ENCODE measurements at places on chromosomes 3 and 15. TPM values are rescaled to one million over a fixed set of nuclear protein-coding genes. Genes with fewer than 3 reads are reported as not detected.

ATP10A gene
- 73.1 TPM for total RNA-seq

INKA1 gene
- total RNA-seq, result 12.0 TPM

ABI3BP gene
- 16.8 TPM for total RNA-seq

MINAR1 gene
- total RNA-seq, result 1.3 TPM

CAMK2N2 gene
- total RNA-seq, result not detected

PTX3 gene
- 300 TPM for total RNA-seq

LRTM1 gene
- not detected for total RNA-seq

ACTC1 gene
- total RNA-seq, result 21.4 TPM

SLC12A1 gene
- not detected for total RNA-seq

TRH gene
- not detected for total RNA-seq

NMNAT3 gene
- total RNA-seq, result not detected

TMEM62 gene
- 5.9 TPM for total RNA-seq

- DNase-seq, result peak; percentile 89
These were observed 56.4 kb upstream of the ARRDC4 start for GRCh38 chr15:97903971-97904572.

GRCh38 chr15:70669966-70670658 is 93.2 kb downstream of the UACA start:
- DNase-seq, result no peak

- DNase-seq, result peak; percentile 68
These were observed 7.1 kb downstream of the CPN2 start for GRCh38 chr3:194344012-194344411.

DNA sequence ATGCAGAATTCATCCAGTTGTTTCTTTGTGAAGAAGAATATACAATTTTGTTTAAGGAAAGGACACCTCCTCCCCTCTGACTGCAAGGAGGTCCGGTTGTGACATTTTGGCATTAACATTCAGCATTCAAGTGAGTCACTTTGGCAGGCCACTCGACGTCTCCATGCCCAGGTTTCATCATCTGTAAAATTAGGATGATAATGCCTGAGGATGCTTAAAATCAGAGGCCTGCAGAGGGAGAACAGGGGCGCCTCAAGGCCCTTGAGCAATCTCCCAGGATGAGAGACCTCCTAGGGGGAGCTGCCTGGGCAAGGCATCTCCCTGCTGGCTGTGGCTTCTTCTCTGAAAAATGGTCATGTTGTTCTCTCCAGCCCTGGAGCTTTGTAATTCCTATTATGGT is 236.0 kb downstream of the CACNA2D3 start:
- DNase-seq, result peak; percentile 40

DNA sequence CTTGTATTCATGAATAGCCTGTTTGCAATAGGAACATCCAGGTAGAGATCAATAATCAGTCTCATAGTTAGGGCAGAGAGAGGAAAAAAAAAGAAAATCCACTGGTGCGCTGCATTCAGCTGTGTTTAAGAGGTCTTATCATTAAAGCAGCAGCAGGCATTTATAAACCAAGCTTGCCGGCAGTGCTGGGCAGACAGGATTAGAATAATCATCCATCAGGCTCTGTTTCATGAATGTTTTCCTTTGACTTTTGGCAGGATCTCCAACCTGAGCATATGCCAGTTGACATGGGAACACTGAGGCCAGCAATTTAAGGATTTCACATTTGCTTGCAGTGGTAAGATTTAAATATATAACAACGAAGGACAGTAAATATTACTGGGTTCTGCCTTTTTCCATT is 305.2 kb upstream of the SEMA6D start:
- DNase-seq, result no peak

GRCh38 chr3:188701485-188701969 is 470.2 kb upstream of the TPRG1 start:
- no peak for DNase-seq

DNA sequence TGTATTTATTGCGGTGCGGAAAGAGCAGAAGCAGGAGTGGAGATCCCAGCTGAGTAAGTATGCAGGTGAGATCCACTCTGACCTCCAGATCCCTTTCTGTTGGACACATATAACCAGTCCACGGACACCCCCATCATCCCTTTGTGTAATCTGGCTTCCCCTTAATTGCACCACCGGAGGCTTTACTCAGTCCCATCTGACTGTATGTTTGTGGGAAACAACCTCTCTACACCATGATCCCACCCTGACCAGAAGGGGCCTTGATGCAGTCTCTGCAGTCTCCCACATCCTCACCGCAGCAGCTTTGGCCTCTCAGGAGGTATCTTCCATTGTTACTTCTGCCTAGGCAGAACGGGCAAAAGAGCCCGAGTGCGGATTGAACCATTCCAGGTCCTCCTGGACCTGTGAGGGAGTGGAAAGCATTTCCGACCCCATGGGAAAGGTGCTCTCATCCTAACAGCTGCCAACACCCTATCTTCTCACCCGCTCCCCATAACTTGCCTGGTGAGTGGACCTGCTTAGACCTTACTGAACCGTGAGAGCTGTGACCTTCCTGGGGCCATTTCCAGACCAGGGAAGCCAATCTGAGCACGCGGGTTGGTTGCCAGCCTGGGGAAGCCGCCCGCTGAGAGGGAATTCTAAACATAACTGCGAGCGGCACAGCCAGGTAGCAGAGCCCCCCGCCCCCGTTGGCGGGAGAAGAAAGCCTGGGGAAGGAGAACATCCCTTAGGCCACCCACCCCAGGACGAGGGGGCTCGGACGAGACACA is 1.1 kb downstream of the SLCO2A1 start:
- DNase-seq, result no peak

DNA sequence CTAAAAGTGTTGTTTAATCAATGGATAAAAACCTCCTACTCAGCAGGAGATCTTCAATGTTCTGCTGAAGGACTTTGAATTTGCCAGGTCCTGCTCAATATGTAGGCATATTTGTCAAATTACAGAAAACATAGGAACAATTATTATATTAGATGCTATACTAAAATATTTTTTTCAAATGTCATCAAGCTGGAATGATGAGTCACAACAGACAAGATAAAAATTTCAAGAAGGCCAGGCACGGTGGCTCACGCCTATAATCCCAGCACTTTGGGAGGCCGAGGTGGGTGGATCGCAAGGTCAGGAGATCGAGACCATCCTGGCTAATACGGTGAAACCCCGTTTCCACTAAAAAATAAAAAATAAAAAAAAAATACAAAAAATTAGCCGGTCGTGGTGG is 68.0 kb downstream of the AQP9 start:
- peak; percentile 45 for DNase-seq

GRCh38 chr3:183427196-183427875 is 1.1 kb downstream of the MCF2L2 start:
- DNase-seq, result no peak

GRCh38 chr3:186985661-186986364 is 55.5 kb downstream of the ST6GAL1 start:
- no peak for DNase-seq

DNA sequence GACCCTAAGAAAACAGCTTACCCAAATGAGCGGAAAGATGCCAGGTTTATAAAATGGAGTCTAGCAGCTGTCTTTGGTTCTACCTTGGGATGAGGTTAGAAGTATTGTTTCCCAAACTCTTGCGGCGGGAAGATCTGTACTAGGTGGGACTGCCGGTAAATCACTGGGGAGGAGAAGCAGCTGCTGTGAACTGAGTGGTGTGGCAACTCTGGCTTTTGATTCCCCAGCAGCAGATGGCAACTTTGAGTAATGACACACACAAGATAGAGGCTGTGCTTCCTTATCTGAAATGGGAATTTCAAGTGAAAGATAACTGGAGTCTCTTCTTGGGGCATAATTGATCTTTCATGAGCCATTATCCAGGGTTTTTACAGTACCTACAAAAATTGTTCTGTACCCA is 184.9 kb downstream of the ATG7 start:
- DNase-seq, result no peak

GRCh38 chr3:33439546-33440327 is 468 bp downstream of the UBP1 start:
- peak; percentile 86 for DNase-seq

GRCh38 chr3:157160658-157161424 is 894 bp upstream of the CCNL1 start:
- peak; percentile 98 for DNase-seq

DNA sequence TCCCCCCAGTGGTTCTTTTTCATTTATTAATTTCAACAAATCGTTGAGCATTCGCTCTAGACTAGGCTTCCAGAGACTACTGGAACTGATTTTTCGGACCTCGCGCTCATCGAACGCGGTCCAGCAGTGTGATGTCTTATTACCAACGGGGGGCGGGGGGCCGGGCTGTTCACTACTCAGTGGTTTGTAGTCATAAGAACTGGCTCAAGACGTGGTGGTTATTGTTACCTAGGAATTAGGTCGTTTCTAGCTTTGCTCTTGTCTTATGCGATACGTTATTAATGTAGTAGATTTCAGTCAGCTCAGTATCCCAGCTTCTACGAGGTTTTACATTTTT is 858 bp downstream of the RBM5 start:
- DNase-seq, result peak; percentile 74

Data from GM23248 (cell line).